ENCODE measurements at places on chromosomes 4 and X.

- DNase-seq: no peak
These were observed 410.9 kb downstream of the PDGFC start for GRCh38 chr4:156560701-156561100.

DNA sequence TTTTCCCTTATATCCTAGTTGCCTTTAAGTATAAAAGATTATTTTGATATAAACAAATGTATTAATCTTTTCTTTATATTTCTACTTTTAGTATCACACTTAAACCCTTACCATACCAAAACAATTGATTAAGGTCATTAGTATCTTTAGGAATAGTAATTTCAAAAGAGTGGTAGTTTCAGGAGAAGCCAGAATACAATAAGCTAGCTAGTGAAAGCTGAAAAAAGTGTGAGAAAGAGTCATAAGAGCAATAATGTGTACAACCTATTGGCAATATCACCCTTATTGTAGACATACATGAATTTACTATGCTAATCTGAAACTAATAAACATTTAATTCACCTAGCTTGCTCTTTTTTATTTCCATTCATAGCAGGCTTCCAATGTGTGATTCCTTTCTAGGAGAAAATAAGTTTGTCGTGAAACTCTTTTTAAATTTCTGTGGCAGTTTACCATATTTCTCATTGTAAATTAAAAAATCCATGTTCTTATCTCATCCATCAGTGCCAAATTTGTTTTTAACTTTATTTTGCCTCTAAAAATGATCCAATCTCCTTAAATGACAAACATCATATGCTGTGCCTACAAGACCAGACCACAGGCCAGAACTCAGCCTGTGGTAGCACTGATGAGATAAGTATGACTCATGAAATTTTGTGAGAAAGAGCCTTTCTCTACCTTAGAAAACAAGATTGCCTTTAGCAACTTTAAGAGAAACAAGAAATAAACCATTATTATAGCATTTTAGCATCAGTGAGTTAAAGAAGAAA is 8.1 kb downstream of the NEK1 start:
- no peak for DNase-seq

DNA sequence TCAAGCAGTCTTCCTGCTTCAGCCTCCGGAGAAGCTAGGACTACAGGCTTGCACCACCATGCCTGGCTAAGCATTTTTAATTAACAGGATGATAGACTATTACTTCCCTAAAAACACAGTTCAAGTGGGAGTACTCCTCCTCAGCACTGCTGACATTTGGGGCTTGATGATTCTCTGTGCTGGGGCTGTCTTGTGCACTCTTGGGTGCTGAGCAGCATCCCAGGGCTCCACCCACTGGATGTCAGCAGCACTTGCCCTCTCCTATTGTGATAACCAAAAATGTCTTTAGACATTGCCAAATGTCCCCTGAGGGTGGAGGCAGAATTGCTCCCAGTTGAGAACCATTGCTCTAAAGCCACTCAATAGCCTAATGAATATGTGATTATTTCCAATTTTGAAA is 60.4 kb downstream of the CLCN4 start:
- DNase-seq: no peak

DNA sequence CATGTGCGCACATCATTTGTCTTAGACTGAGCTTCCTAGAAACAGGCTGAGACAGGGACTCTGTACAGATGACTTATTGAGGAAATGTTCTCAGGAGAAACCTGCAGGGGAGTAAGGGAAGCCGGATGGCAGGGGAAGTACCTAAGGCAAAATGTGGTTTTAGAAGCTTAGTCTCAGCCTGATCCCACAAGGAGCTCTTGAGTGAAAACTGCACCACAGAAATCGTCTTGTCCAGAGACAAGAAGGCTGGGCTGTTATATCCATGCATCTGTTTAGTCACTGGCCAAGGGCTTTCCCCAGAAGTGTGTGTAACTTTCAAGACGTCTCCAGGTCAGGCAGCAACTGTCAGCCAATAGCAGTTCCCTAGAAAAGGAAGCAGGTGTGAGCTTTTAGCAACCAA is 86.0 kb downstream of the FUNDC1 start:
- no peak for DNase-seq

- DNase-seq: no peak
These were observed 55.0 kb upstream of the PAK3 start for GRCh38 chrX:111041018-111041462.

DNA sequence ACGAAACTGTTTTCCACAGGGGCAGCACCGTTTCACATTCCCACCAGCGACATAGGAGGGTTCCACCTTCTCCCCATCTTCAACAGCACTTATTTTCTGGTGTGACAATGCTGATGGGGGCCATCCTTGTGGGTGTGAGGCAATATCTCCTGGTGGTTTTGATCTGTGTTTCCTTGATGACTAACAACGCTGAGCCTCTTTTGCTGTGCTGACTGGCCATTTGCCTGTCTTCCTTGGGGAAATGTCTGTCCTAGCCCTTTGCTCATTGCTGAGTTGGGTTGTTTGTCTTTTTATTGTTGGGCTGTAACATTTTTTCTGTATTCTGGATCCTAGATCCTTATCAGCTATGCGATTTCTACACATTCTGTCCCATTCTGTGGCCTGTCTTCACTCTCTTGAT is 33.7 kb downstream of the ATP2B3 start:
- DNase-seq: no peak

- no peak for DNase-seq
These were observed 5.1 kb downstream of the PSAPL1 start for GRCh38 chr4:7429601-7430078.
